ENCODE measurements at places on chromosomes 1 and 21. TPM values are rescaled to one million over a fixed set of nuclear protein-coding genes. Genes with fewer than 3 reads are reported as not detected.

DNA sequence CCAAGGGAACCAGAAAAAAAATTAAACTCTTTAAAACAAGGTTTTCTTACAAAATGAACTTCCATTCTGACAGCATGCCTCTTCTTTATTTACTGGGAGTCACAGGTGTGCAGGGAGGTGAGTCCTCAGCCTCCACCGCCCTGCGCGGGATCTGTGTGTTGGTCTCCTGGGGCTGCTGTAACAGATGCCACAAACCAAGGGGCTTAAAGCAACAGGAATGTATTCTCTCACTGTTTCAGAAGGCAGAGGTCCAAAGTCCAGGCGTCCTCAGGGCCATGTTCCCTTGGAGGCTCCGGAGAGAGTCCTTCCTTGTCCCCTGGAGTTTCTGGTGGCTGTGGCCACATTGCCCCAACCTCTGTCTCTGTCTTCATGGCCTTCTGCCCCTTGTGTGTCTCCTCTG lies 123.6 kb upstream of the C1orf174 start:
- peak; percentile 64 for DNase-seq

DNA sequence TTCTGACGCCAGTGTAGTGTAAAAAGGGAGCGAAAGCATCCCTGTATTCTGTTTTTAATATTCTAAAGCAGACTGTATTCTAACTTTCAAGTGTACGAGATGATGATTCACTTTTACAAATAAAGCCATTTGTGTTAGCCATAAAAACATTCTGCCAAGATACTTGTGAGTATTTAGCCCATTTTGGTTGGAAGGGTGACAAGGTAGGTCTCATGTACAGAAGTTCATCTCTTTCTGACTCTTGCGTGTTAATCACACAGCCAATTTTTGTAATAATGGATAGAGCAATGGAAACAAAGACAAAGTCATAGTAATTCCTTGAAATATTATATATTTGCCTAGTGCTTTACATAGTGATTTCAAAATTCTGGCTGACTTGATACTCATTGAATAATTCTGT lies 125.3 kb upstream of the GREM2 start:
- no peak for DNase-seq

DNA sequence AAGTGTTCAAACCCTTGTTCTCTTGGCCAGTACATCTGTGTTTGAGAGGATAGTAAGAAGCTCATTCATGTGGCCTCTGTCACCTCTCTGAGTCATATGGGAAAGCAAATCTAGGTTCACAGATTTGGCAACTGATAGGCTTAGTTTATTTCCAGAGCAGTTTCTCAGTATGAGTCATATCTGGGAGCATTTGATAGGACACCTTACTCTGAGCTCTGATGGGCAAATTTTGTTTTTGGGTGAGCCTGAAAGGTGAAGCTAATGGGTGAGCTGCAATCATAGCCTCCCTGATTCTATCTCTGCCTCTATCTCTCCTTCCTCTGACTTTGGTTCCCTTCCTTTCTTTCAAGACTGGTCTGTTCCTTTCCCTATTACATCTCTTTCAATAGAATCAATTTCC lies 134.4 kb downstream of the S1PR1 start:
- no peak for DNase-seq

GRCh38 chr1:9591669-9592509 lies 3.2 kb downstream of the TMEM201 start:
- DNase-seq, result no peak

GRCh38 chr1:923131-923990 lies at the start of gene SAMD11:
SAMD11 (plus strand) TSS chr1:923923; CDS start chr1:924432, 509 bp downstream.
- no peak for DNase-seq

DNA sequence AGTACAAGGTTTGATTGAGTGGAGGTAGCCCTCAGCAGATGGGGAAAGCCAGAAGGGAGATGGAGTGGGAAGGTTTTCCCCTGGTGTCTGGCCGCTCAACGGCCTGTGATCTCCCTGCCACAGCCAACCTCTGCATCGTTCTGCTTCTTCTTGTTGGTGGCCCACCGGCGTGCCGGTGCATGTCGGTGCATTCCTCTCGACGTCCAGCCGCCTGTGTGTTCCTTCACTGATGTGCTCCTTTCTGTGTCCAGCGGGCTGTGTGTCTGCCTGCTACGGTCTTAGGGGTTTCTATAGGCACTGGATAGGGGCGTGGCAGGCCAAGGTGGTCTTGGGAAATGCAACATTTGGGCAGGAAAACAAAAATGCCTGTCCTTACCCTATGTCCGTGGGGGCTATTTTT lies 101.0 kb downstream of the XPR1 start:
- DNase-seq, result no peak

GRCh38 chr1:78044796-78045562 lies 787 bp upstream of the GIPC2 start:
- no peak for DNase-seq

- no peak for DNase-seq
Measured at GRCh38 chr1:173903827-173904531, 13.1 kb downstream of the SERPINC1 start.

GRCh38 chr21:15826908-15827601 lies 97.3 kb downstream of the USP25 start:
- DNase-seq, result no peak

DNA sequence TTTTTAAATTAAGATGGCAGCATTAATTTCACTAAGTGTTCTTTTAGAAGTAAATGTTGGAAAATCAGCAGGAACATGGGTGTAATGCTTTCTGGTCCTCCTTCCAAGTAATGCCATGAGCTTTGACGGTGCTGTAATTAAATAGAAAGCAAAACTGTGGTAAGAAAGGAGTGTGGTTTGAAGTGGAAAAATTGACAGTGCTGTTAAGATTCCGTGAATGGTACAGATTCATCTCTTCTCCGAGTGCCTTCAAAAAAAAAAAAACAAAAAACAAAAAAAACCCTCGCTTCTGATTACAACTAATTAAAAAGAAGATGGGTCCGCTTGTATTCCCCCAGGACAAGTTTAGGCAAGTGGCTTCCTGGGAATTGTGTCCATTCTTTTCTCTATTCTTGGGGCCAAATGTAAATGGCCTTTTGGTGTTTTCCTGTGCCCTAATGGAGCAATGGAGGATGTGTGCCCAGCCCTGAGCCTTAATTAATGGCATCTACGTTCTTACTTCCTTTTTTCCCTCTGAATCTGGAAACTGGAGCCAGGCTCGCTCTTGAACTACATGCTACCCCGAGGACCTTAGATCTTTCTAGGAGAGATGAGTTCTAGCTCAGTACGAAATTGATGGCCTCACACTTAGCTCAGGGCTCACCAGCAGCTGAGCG lies 5.1 kb downstream of the LMO4 start:
- DNase-seq, result no peak

DNA sequence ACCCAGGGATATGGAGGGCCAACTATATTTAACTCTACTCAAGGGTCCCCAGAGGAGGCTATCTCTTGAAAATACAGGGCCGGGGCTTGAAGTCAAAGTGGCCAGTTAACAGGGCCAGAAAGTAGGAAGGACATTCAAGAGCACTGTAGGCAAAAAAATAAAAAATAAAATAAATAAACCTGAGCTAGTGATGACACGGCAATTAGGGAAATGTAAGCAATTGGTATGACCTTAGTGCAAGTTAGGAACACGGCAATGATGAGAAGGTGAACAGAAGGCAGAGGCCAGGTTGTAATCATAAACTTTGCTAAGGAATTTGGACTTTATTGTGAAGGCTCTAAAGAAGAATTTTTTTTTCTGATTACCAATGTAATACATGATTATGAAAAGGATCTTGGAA lies 3.4 kb upstream of the B3GALNT2 start:
- DNase-seq, result no peak

DNA sequence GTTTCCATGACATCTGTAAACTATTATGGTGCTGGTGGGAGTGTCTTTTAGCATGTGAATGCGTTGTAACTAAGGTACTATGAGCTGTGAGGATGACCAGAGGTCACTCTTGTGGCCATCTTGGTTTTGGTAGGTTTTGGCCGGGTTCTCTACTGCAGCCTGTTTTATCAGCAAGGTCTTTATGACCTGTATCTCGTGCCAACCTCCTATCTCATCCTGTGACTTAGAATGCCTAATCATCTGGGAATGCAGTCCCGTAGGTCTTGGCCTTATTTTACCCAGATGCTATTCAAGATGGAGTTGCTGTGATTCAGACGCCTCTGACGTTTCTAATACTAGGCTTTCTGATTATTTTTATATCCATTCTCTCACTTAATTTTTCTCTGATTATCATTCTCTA lies 9.4 kb downstream of the NCAM2 start:
- no peak for DNase-seq

DNA sequence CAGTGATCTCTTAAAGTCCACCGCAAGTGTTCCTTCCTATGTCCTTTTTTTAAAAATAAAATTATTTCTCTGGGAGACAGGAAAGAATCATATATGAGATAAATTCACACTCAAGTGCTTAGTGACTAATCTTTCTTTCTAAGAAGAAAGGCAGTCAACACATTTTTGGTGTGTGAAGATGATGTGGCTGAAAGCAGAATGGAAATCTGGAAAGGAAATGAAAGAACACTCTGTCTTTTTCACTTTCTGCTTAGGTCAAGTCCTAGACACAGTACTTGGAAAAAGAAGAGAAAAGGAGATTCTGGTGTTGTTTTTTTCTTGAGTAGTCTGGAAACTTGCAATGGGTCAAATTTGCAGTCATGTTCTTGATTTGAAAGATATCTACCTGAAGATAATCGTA lies 45.5 kb upstream of the PRRX1 start:
- DNase-seq, result no peak

IQCC gene
- 1.1 TPM for total RNA-seq

WNT2B gene
- total RNA-seq, result 6.3 TPM

SPRR2D gene
- total RNA-seq, result not detected

FNBP1L gene
- total RNA-seq, result 23.1 TPM

CD101 gene
- 0.42 TPM for total RNA-seq

SPTA1 gene
- 2.5 TPM for total RNA-seq

SAMSN1 gene
- total RNA-seq, result 2.9 TPM

Data from esophagus muscularis mucosa (tissue), 4 donors.